Esophagus squamous epithelium (tissue), 5 donors: ENCODE measurements at places on chromosomes 2 and 18. TPM values are rescaled to one million over a fixed set of nuclear protein-coding genes. Genes with fewer than 3 reads are reported as not detected.

PKDCC gene
- total RNA-seq = 8.7 TPM

GRCh38 chr2:197369933-197370320 lies 59.3 kb upstream of the ANKRD44 start:
- DNase-seq = no peak

- DNase-seq = no peak
Observed at GRCh38 chr2:105545730-105546627, 147.1 kb upstream of the FHL2 start.

GRCh38 chr18:14086458-14087231 lies 45.6 kb downstream of the ZNF519 start:
- DNase-seq = no peak
